ENCODE measurements at places on chromosomes 16 and 17. TPM values are rescaled to one million over a fixed set of nuclear protein-coding genes. Genes with fewer than 3 reads are reported as not detected.

C17orf78 gene
- not detected for total RNA-seq

DNA sequence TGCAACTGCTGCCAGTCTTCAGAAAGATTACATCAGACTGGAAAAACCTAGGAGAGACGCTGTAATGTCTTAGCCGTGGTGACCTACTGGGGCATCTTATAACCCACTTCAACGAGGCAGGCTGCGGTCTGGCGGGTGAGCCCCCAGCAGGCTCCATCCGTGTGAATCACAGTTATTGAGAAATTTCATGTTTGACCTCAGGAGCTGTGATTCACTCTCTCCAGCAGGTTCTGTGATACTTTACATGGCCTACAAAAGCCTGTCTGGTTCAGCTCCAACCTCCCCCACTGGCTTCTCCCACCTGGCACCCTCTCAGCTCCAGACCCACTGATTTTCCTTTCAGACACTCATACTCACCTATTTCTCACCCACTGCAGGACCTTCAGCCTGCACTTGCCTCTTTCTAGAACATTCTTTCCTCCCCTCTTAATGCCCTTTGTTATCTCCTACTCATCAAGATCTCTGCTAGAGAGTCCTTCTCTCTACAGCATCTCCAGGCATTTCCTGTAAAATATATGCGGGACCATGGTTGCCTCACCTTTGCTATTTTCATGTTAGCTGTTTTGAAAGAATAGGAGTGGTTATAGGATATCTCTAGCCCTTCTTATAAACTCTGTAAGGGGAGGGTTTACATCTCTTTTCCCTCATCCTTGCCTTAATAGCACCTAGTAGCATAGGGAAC, 227.9 kb downstream of the MAF start:
- no peak for DNase-seq

GRCh38 chr16:1036166-1036565, 36.4 kb upstream of the SSTR5 start:
- no peak for DNase-seq

DNA sequence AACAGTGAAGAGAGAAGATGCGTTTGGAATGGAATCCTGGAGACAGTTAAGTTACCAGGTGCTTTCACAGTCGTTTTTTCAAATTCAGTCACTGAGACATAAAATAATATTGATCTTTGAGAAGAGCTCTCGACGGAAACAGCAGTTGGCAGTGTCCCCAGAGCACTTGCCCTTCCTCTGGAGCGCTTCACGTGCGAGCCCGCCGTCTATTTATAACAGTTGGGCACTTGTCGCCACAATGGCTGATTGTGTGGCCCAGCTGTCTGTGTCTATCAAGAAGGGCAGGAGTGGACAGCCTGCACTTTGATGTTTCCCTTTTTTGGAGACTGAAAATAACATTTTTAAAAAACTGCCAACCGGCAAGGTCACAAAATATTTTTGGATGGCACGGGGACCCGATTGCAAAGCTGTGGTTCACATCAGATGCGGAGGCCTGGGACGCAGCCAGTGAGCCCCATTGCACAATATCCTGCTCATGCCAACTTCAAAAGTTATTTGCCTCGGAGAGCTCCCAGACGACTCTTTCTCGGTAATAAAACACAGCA, 62.9 kb downstream of the ADCY9 start:
- no peak for DNase-seq

GRCh38 chr17:51028176-51028863, 92.3 kb downstream of the SPAG9 start:
- DNase-seq: no peak

- DNase-seq: no peak
Observed at GRCh38 chr16:66372078-66372897, 5.8 kb downstream of the CDH5 start.

- DNase-seq: no peak
Observed at GRCh38 chr17:41434415-41434814, 6.4 kb downstream of the KRT38 start.

GRCh38 chr17:38896346-38896954, 26.6 kb downstream of the LASP1 start:
- no peak for DNase-seq
